ENCODE measurements at places on chromosomes 13 and 19. TPM values are rescaled to one million over a fixed set of nuclear protein-coding genes. Genes with fewer than 3 reads are reported as not detected.
A peak's percentile ranks its signal among the peaks of the same experiment; 100 is the strongest.

GRCh38 chr13:48645845-48646244, 7.9 kb upstream of the CYSLTR2 start:
- no peak for DNase-seq

Gene SLC25A41
- 4.2 TPM for total RNA-seq

DNA sequence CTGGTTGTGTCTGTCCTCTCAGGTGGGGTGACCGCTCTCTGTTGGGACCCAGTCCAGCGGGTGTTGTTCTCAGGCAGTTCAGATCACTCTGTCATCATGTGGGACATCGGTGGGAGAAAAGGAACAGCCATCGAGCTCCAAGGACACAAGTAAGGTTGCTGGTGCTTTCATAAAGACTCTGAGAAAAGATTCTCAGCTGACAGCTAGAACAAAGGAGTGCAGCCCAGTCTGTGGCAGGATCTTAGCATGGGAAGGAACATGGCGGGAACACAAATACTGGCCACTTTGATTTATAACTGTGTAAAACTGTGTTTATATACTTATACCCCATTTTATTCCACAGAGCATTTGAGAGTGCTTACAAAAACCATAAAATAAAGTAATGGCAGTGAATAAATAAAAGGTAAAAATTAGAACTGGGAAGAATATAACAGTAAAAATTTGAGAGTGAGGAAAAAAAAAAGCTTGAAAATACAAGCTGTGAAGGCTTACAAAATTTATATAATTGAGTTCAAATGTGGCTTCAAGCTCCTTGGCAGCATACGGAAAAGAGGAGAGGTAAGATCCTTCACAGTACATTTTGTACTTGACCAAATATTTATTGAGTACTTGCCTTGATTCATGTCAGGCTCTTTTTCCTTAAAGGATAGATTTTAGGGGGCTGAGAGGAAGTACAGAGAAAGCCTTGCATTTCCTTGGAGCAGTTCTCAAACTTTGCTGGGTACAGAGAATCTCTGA, 64.8 kb downstream of the DHRS12 start:
- no peak for DNase-seq

Gene FXYD1
- 2.7 TPM for total RNA-seq

Gene KIRREL2
- 0.09 TPM for total RNA-seq

- DNase-seq = no peak
These were observed 14.4 kb upstream of the MYDGF start for GRCh38 chr19:4684312-4685095.

DNA sequence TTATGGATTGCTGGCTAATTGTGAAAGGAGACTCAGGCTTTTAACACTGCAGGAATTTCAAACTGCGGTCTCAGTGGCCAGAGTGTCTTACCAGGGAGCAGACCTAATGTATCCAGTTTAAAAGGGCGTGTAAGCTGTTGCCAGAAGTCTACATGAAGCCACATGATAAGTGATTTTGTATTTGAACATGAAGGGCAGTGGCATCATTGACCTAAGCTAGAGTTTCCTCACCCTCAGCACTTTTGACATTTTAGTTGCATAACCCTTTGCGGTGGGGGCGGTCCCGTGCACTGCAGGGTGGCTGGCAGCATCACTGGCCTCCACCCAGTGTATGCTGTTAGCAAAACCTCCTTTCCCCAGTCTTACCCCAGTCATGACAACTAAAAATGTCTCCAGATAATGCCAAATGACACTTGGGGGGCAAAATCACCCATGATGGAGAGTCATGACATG, 23.7 kb upstream of the GPR18 start:
- DNase-seq = no peak

- DNase-seq = peak; percentile 33
These were observed 2.7 kb downstream of the WDR88 start for GRCh38 chr19:33134571-33135041.

Gene SRRM5
- 0.18 TPM for total RNA-seq

Gene CDK8
- 21.6 TPM for total RNA-seq

Gene CDC42EP5
- total RNA-seq = 0.38 TPM

- no peak for DNase-seq
These were observed 4.1 kb upstream of the C19orf53 start for GRCh38 chr19:13770013-13770635.

Gene OVOL3
- total RNA-seq = not detected

GRCh38 chr13:95485518-95486144, 66.9 kb upstream of the CLDN10 start:
- DNase-seq = no peak

Gene PGLYRP1
- total RNA-seq = not detected

Gene ETV2
- 2.9 TPM for total RNA-seq

DNA sequence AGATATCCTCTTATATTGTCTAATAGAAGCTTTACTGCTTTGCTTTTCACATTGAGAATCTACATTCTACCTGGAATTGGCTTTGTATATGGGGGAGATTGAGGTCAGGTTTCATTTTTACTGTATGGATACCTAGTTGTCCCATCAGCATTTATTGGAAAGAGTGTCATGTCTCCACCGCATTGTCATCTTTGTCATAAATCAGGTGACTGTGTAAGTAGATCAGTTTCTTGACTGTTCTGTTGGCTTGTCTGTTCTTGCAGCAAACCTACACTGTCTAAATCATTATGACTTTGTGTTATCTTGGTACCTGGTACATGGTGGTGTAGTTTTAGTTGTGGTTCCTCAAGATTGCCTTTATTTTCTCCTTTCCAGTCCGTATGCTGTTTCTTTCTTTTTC, 5.8 kb downstream of the URI1 start:
- no peak for DNase-seq

GRCh38 chr19:55437410-55437809, 5.7 kb downstream of the SHISA7 start:
- DNase-seq = peak; percentile 83

Gene ASF1B
- total RNA-seq = 66.6 TPM

GRCh38 chr19:38697197-38697596, 47.1 kb downstream of the CAPN12 start:
- no peak for DNase-seq

Data from K562 (cell line).